Mucosa of descending colon (tissue), 3 donors: ENCODE measurements at places on chromosomes 2 and 18. TPM values are rescaled to one million over a fixed set of nuclear protein-coding genes. Genes with fewer than 3 reads are reported as not detected.

- DNase-seq = no peak
These were observed 298.5 kb downstream of the INSIG2 start for GRCh38 chr2:118386641-118387302.

DNA sequence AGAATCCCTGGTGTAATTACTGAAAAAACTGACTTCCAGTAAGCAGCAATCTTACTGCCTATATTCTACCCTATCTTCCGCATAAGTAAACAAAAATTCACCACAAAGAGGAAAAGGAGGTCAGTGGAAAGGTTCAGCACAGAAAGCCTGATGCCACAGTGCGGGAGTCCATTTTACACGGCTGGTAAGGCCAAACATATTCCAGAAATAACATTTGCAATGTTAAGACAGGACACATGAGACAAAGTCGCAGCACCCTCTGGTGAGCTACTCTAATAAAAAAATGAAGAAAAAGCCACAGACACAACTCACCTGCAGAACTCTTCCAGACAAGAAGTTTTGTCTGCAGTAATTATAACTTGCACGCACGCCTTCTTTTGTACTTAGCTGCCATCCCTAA is 40.6 kb downstream of the GEMIN6 start:
- DNase-seq = no peak

- no peak for DNase-seq
These were observed 480.1 kb upstream of the TCF4 start for GRCh38 chr18:56067969-56068671.

DNA sequence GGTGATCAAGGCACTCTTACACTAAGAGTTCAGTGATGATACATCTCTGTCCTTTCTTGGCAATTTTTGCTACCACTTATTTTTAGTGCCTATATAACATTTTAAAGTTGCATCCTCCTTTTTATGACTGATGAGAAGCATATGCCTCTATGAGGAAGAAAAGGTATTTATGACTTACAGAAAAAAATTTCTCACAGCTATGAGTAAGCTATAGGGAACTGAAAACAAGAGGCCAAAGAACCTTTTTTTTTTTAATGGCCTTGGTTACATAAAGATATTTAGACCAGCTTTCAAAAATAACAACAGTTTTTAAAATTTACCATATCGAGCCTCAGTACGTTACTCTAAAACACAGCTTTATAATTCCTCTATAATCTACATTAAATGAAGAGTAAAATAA is 21.3 kb downstream of the MBD5 start:
- DNase-seq = no peak

Gene SOCS6
- 39.7 TPM for total RNA-seq

DNA sequence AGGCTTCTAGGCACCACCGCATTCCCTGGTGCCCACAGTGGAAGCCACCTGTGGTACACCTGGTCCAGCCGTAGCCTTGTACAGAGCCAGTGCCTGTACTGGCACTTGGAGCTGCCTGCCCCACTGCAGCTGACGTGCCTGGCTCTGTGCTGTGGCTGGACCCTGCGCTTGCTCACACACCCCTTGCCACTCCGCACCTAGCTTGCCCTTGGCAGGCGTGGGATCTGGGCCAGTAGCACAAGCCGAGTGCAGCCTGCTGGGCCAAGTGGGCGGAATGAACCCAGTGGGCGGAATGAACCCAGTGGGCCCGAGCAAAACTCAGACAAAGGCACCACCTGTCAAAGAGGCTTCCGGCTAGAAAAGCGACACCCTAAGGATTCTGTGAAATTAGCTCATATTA is 126.3 kb downstream of the ARHGAP28 start:
- DNase-seq = no peak
